ENCODE measurements at places on chromosomes 1 and 21.

- no peak for DNase-seq
Observed at GRCh38 chr1:212271823-212272485, 13.3 kb upstream of the PPP2R5A start.

DNA sequence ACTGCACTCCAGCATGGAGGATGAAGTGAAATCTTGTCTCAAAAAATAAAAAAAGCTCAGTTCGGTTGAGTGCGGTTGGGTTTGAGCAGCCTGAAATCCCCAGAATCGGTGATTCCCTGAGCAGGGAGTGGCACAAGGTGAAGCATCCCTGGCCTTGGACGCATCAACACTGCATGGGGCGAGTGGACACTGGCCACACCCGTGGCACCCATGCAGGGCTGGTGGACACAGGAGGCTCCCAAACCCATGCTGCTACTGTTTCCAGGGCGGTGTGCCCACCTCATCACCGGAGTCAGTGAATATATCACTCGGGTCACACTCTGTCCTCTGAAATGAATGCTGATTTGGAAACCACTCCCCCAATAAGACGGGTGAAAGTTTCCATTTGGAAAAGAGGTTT is 53.4 kb upstream of the ACTRT2 start:
- DNase-seq, result no peak

GRCh38 chr1:225534772-225535171 is 106.9 kb upstream of the LBR start:
- no peak for DNase-seq

DNA sequence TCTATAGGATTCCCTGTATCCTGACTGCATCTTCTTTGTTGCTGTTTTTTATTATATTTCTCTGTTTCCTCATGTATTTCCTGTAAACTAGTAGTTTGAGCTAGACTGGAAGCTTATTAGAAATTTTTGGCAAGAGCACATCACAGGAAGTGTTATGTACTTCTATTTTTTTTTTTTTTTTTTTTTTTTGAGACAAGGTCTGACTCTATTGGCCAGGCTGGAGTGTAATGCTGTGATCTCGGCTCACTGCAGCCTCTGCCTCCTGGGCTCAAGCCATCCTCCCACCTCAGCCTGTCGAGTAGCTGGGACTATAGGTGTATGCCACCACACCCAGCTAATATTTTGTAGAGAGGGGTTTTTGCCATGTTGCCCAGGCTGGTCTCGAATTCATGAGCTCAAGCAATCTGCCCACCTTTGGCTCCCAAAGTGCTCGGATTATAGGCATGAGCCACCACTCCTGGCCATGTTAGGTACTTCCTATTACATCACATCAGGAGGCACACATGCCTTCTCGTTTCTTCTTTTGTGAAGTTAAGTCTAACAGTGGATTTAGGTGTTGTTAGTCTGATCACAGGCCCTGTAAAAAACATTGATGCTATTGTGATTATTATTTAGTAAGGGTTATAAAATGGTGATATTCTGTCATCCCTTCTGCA is 12.5 kb downstream of the C1orf21 start:
- no peak for DNase-seq

GRCh38 chr1:156643049-156643777 is 1.3 kb downstream of the BCAN start:
- DNase-seq, result no peak

All from activated naive CD4-positive, alpha-beta T cell (primary cell).